ENCODE measurements at places on chromosomes 3 and 15.

GRCh38 chr15:72222393-72222792 is 8.6 kb downstream of the PKM start:
- no peak for DNase-seq

- no peak for DNase-seq
Observed at GRCh38 chr3:123634149-123635051, 49.5 kb upstream of the HACD2 start.

- no peak for DNase-seq
Observed at GRCh38 chr15:74122403-74123130, 7.8 kb upstream of the ISLR2 start.

DNA sequence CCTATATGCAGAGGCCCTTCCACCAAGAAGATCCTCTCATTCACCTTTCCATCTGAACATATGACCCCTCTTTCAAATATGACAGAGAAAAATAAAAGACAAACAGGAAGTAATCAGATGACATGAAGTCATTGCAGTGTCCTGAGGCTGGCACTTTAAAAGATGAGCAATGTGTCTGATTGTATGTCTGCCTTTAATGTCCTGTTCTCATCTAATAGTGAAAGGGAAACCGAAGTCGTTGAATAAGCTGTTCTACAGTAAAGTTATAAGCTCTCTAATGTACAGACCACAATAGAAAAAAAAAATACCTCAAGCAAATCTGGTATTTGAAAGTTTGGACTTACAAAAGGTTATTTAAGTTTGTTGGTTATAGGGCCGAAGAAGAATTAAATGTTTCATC is 243.0 kb downstream of the CLSTN2 start:
- DNase-seq, result no peak

DNA sequence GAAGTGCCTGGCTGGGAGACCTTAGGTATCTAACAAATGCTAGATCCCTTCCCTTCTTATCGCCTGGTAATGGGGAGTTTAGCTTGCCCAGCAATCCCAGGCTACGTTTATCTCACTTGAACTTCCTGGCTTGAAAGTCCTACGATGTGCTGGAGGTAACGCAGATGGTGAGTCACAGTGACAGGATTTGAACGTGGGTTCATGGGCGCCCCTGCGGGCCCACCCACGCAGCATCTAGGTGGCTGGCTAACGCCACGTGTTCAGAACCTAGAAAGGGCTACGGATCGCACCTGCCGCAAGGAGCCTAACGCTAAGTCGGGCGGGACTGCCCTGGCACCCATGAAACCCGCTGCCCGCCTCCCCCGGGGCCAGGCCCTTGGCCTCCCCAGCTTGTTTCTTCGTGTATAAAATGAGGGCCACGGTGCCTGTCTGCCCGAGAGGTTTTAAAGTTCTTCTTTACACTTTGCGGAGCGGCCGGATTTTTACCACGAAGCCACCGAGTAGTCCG is 600 bp upstream of the USP3 start:
- DNase-seq, result peak; percentile 82

GRCh38 chr15:63474810-63475316 is 29.5 kb upstream of the USP3 start:
- no peak for DNase-seq

- no peak for DNase-seq
Observed at GRCh38 chr3:172341482-172342059, 106.7 kb downstream of the GHSR start.

- DNase-seq, result no peak
Observed at GRCh38 chr15:42402455-42403205, 43.3 kb downstream of the CAPN3 start.

GRCh38 chr15:80804970-80805495 is 25.9 kb downstream of the CEMIP start:
- no peak for DNase-seq

GRCh38 chr3:121998030-121998580 is 23.9 kb downstream of the ILDR1 start:
- DNase-seq, result no peak

DNA sequence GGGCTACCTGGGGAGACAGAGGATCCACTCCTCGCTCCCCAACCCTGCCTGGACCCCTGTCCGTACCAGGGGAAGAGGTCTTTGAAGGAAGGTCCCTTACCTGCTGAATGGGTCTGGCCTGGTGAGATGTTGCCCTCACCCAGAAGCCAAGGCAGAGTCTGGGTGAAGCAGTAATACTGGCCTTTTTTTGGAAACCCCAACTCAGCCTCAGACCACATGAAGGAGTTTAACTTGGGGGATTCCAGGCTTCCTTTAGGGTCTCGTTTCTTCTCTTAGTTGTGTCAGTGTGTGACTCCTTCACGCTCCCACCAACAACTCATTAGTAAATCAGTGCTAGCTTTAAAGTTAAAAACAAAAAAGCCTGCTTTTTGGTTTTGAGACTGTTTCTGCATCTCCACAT is 45.6 kb downstream of the RTP1 start:
- no peak for DNase-seq

- no peak for DNase-seq
Observed at GRCh38 chr3:50165910-50166538, 10.9 kb downstream of the SEMA3F start.

- DNase-seq, result no peak
Observed at GRCh38 chr3:142609136-142609535, 12.9 kb downstream of the PLS1 start.

- no peak for DNase-seq
Observed at GRCh38 chr3:172464306-172464705, 16.1 kb upstream of the GHSR start.

DNA sequence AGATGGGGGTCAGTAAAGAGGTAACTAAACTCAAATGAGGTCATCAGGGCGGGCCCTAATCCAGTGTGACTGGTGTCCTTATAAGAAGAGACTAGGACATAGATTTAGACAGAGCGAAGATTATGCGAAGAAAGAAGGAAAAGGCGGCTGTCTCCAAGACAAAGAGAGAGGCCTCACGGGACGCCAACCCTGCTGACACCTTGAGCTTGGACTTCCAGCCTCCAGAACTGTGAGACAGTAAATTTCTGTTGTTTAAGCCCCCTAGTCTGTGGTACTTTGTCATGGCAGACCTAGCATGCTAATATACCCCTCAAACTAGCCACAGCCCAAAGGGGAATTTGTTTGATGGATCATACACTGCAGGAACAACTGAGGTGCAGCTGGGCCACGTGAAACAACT is 183.0 kb downstream of the ABHD5 start:
- no peak for DNase-seq

- DNase-seq, result no peak
Observed at GRCh38 chr3:149843502-149843901, 30.5 kb downstream of the RNF13 start.

- DNase-seq, result no peak
Observed at GRCh38 chr3:65935724-65936123, 103.0 kb downstream of the MAGI1 start.

GRCh38 chr15:47186075-47186474 is 531.2 kb upstream of the SEMA6D start:
- DNase-seq, result no peak

DNA sequence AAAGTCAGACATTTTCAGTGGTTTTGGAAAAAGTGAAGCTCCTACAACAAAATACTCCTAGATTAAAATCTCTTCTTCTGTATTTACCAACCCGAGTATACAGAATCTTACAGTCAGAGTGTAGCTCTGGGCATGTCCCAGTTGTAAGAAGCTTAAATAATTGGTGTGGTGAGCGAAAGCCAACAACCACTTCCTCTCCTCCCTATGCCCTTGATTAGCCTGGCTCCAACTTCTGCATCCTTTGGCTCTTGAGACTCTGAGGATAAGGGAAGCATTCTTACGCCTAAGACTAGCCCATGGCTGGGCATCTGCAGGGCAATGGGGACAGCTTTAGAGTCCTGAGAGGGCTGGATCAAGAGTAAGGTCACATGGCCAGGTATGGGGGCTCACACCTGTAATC is 25.5 kb downstream of the RFT1 start:
- DNase-seq, result no peak

GRCh38 chr15:59420986-59421618 is 16.9 kb upstream of the FAM81A start:
- no peak for DNase-seq

DNA sequence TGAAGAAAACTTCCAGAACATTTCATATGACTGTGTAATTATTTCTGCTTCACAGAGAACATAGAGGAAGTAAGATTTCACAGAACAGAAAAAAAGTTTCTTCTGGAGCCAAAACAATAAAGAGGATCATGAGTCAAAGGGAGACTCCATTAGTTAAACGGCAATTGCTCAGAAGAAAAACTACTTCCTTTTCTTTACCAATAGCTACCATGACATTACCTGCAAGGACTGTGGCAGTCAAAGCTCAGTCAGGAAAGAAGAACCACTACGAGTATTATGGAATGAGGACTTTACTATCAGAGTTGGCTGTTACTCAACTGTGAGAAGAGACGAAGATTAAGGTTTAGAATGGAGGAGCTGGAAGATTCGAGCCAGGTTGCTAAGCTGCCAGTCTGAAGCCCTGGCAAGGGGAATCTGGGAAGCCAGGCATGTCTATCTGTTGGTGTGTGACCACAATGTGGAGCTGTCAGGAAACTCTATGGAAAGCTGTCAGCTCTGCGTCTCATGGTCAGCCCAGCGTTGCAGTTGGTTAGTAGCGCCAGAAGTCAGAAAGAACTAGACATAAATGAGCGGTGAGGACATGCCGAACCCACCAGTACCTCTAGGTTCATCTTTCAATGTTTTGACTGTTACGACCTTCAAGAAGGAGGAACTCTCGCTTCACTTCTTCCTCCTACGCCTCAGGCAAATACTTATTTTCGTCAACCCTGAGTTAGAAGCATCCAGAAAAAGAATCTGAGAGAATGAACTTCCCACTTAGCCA is 604.3 kb downstream of the FGF12 start:
- no peak for DNase-seq

DNA sequence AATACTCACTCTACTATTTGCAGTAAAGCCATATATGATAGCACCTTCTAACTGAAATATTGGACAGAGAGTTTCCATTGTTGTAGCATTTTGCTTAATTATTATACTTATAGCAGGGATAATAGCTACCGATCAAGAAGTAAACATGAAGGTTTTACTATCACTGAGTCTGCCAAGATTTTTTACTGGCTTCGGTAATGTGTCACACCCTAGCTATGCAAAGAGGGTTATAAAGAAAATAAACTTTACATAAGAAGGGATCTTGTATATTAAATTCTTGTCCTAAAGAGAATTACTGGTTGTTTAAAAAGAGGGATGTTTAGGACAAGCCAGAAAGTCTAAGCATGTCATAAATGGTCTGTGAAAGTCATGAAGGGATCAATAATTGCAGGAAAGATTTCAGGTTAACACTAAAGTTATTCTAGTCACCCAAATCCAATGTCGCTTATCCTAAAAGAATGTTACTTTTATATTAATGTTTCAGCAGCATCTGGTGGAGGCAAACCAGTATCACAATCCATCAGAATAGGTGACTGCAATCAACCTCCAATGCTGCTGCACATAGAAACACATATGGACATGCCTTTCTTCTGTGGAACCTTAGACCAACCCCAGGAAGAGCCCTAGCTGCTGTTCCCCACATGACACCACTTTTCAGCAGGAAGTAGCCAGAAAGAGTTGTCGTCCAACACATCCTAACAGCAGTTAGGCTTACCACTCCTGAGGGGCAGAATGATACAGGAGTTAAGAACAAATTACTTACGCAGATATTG is 62.7 kb upstream of the GK5 start:
- DNase-seq, result no peak

GRCh38 chr3:71045212-71045916 is 538.2 kb downstream of the FOXP1 start:
- no peak for DNase-seq

DNA sequence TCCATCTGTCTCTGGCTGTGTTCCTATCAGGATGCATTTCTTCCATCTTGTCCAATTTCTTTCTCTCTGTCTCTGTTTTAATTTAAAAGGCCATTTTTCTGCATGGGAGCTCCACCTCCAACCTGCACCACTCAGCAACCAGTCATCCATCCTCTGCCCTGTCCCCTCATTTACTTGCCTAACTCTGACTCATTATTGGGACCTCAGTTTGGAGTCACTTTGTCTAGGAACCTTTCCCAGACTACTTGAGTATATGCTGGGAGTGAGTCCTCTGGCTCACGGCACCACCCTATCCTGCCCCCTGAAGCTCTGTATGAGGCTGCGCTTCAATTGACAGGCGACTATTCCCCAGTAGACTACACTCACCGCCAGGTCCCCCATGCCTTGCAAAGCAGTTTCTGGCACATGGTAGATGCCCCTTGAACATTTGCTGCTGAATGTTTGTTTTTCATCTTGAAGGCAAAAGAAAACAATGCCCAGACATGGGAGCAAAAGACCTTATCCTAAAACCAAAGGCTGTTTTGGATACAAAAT is 513.3 kb upstream of the CFAP20DC start:
- DNase-seq, result no peak

DNA sequence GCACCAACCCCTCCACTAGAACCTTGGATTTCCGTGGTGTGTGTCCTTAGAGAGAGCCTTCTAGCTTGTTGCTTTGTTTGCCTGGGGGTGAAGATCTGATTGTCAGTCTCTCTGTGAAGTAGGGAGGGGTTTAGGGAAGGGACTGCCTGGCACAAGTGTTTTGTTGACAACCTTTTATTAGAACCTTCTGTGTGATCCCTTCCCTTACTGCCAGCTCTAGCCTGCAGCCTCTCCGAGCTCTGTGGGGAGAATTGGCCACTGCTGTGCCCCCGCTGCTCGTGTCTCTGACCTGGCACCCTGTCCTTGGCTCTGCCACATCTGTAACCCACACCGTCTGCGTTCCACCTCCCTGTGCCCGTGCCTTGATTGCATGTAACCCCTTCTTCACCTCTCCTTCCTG is 30.9 kb upstream of the PCSK6 start:
- no peak for DNase-seq

GRCh38 chr3:73070675-73071575 is 9.5 kb downstream of the EBLN2 start:
- no peak for DNase-seq

DNA sequence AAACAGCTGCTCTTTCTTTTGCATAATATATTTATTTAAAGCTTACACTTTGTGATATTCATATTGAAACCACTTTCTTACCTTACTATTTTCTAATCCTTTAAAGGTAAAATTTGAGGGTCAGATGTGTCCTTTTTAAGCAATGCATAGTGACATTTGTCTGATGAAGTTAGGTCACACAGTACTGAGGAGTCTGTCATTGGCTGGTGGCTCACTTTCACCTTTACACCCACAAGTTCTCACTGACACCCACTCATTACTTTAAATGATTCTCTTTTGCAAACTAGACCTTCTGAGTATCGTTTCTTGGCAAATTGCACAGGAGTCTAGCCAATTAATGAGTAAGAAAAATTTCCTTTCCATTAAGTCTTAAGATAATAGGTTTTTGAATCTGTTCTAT is 758.3 kb upstream of the ARPP21 start:
- DNase-seq, result no peak

DNA sequence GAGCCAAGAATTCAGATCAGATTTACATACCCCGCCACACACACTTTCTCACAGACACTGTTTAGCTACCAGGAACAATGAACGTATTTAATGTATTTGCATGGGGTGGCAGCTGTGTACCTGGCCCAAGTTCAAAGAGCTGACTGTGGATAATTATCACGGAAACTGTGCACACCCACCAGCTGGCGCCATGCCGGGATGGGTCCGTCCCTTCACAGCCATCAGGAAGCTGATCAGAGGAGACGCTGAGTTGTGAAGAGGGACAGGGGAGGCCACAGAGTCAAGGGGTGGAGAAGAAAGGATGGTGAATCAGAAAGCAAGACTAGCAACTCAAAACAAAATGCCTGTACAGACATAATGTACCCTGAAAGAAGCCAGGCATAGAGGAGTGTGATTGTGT is 13.1 kb upstream of the PLA2G4D start:
- no peak for DNase-seq
